ENCODE measurements at places on chromosomes 2 and 18.

DNA sequence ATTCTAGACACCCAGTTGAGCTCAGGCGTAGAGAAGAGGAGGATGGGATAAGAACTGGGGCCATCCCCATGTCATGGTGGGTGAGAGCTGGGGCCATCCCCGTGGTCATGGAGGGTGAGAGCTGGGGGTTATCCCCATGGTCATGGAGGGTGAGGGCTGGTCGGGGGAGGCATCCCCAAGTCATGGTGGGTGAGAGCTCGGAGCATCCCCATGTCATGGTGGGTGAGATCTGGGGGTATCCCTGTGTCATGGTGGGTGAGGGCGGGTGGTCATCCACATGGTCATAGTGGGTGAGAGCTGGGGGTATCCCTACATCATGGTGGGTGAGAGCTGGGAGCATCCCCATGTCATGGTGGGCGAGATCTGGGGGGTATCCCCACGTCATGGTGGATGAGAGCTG is 52.5 kb downstream of the IL1RL2 start:
- no peak for DNase-seq

- DNase-seq, result no peak
Observed at GRCh38 chr2:41806286-41806685, 241.5 kb upstream of the PKDCC start.

- DNase-seq, result no peak
Observed at GRCh38 chr2:11753886-11754699, 7.7 kb downstream of the LPIN1 start.

GRCh38 chr2:130790804-130791616 is 35.7 kb downstream of the AMER3 start:
- no peak for DNase-seq

GRCh38 chr2:10400568-10400977 is 47.6 kb downstream of the ODC1 start:
- DNase-seq, result no peak
